ENCODE measurements at places on chromosomes 7 and 10.
A peak's percentile ranks its signal among the peaks of the same experiment; 100 is the strongest.

DNA sequence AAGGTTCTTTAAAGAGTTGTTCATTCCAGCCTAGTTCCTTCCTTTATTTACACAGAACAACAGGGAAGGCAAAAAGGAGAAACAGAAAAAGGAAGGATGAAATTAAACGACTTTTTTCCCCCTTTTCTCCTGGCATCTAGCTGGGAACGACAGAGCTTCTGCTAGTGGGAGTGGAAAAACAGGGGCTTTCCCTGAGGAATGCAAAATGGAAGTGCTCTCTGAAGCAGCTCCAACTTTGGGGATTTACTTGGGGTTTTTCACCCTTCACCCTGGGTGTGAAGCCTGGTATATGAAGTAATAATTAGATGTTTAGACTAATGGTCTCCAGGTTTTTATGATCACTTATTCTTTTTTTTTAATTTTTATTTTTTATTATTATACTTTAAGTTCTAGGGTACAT is 4.2 kb downstream of the PMPCB start:
- no peak for DNase-seq

DNA sequence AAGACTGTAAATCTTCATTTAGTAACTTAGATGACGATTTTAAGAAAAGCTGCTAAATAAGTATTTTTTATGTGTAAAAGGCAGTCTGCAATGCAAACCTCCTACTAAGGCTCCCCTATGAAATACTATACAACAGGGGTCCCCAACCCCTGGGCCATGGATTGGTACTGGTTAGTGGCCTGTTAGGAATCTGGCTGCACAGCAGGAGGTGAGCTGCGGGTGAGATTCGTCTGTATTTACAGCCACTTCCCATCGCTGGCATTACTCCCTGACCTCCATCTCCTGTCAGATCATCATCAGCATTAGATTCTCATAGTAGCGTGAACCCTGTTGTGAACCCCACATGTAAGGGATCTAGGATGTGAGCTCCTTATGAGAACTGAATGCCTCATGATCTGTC is 580.4 kb downstream of the MAGI2 start:
- no peak for DNase-seq

DNA sequence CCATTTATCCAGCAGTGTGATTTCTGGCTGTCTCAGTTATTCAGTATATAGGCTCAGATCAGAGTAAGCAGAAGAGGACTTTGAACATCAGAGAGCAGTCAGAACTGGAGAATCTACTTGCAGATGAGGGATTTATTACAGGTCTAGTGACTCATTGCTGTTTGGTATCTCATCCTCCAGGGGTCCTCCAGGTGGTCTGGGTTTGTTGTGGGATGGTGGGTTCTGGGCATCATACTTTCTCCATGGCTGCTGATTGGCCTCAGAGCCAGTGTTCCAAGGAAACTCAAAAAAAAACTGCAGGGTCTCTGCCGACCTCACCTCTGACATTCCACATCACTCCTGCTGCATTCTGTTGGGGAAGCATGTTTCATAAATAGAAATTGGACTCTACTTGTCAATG is 214.8 kb downstream of the CNTNAP2 start:
- no peak for DNase-seq

GRCh38 chr10:31593124-31593523 is 274.1 kb downstream of the ZEB1 start:
- no peak for DNase-seq

GRCh38 chr7:10731253-10731773 is 242.4 kb upstream of the PHF14 start:
- DNase-seq: no peak

GRCh38 chr7:93245525-93246432 is 13.6 kb downstream of the VPS50 start:
- peak; percentile 28 for DNase-seq

DNA sequence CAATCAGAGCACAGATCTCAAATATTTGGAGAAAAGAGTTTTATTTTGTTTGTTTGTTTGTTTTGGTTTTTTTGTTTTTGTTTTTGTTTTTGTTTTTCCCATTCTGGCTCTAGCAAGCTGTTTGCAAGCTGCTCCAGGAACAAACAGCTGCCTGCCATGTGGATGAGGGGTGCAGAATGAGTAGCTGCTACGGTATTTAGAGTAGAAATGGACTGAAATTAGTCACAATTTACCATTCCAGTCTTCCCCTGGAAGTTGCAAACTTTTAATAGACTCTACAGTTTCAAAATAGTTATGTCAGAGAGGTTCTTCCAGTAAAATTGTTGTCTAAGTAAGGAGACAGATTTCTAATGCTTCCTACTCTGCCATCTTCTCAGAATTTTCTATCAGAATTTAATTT is 27.1 kb upstream of the TAS2R16 start:
- DNase-seq: no peak

DNA sequence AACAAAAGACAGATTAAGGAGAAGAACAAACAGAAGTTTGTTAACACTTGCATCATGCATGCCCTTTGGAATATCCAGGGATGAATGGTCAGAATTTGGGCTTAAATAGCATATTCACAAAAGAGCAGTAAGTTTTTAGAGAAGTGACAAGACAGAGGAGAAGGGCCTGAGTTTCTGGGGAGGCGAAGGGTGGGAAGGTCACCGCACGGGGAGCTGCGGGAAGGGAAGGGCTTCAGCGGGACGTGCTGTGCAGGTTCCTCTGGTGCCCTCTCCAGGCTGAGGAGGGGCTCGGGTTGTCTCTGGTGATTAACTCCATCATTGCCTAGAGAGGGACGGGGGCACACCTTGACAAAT is 10.4 kb upstream of the ZNF22 start:
- no peak for DNase-seq

- DNase-seq: no peak
These were observed 3.7 kb downstream of the COL17A1 start for GRCh38 chr10:104081998-104082397.

DNA sequence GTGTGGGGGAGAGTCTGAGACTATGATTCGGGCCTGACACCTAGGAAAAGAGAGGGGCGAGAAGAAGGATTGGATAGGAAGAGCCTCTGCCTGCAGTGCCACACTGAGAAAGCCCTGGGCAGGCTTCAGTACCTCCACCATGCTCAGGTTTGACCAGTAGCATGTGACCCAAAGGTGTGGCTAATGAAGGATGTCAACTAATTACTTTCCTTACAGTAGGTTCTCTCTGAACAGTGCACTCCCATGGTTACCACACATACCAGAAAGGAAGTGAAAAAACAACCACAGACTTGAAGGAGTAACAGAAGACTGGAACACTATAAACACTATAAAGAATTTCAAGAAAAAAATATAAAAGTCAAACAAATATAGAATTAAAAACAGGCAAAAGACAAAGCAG is 46.2 kb downstream of the SEM1 start:
- DNase-seq: no peak

GRCh38 chr7:73602721-73603651 is 21.3 kb downstream of the MLXIPL start:
- no peak for DNase-seq

DNA sequence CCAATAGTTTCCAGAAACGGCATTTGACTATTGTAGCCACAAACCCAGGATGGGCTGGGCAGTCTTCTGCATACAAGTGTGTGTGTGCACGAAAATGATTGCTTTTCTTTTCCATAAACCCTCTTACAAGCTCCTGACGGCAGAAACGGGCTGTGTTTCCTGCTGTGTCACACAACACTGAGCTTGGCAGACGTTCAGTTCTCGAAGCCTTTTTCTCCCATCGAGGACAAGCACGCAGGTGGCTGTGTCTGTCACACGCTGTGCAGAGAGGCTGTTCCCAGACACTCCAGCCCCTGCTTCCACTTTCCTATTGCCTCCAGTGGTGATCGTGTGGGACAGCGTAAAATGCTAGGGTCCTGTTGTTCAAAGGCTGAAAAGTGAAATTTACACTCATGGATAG is 32.1 kb downstream of the RBAK start:
- DNase-seq: no peak

GRCh38 chr7:100122067-100122466 is 2.6 kb downstream of the CNPY4 start:
- no peak for DNase-seq

DNA sequence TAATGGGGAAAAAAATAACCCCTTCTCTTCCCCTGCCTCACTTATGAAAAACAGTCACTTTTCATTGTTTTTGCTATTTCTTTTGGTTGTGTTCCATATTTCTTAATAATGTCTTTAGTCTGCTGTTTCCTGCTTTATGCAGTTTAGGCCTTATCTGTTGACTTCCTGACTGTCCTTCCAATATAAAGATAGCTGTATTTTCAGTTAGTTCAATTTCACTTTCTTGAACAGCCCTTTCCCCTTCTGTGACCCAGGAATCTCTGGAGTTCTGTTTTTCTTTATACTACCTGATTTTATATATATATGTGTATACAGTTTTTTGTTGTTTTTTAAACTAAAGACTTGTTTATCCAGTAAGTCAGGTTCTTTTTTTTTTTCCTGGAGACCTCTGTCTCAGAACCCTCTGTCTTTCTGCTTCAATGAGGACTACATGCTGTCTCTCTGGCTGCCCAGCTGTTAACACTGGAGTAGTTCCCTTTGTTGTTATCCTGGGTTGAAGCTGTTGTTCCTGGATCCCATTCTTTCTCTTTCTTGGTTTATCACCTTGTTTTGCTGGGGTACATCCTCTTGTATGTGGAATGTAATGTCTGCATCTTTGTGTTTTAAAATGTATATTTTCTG is 87.2 kb downstream of the GSDME start:
- DNase-seq: no peak

DNA sequence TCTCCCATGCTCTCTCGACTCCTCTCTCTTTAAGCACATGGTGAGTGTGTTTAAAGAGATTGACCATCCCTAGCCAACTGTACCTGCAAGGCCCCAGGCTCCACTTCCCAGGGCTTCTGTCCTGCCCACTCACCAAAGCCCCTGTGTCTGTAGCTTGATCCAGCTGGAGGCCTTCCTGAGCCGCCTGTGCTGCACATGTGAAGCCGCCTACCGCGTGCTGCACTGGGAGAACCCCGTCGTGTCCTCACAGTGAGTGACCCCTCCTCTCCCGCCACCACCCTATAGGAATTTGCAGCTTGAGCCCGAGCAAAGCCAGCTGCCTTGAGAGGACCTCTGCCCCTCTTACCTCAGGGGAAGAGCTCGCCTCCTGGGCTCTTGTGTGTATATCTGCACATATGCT is 11.2 kb downstream of the ZFYVE27 start:
- DNase-seq: no peak

GRCh38 chr10:68647672-68648341 is 73.2 kb upstream of the CCAR1 start:
- DNase-seq: no peak

GRCh38 chr10:59873896-59874295 is 32.5 kb downstream of the CCDC6 start:
- no peak for DNase-seq

DNA sequence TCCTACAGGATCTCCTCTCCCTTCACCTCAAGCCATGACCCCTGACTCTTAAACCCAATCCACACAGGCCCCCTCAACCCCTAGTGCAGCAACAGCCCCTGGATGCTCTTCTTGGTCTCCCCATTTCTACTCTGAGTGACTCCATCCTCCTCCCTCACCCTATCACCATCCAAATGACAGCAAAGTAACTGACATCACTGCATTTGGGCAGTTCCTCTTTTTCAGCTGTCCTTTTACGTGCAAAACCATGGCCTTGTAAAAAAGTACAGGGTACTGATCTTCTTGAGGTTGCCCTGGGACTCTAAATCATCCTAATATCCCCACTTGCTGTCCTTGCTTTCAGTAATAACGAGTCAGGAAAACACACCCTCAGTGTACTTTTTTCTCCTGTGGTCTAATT is 454.9 kb downstream of the ADRA2A start:
- no peak for DNase-seq

DNA sequence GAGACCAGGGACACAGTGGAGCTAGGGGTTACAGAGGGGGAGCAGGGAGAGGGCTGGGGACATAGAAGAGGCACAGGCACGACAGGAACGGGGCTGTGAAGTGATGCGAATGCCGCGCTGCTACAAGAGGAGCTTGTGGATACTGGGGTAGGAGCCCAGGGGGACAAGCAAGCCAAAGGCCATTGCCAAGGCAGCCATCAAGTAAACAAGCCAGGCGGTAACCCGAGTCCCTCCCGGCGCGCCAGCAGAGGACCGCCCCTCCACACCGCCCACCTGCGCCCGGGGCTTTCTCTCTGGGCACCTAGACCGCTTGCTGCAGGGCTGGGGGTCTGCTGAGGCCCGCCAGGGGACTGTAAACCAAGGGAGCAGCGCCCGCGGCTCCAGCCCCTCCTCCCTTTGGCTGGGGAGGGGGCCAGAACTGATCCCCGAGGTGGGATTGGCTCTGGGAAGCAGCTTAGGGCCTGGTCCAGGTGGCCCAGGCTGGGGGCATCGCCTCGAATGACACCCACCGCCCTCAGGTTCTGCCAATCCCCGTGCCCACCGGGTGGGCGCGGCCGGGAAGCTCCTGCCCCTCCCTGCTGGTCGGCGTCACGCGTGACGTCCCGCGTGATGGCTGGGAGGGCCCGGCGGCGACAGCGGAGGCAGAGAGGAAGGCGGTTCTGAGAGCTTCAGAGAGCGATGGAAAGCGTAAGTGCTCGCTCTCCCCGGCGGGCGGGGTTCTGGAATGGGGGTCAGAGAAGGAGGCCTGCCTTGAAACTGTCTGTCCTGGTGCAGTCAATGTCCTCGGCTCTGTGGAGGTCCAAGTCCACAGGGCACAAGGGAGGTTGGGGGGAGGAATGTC is 982 bp downstream of the SFXN3 start:
- peak; percentile 86 for DNase-seq

GRCh38 chr7:44748948-44749731 is 493 bp downstream of the ZMIZ2 start:
- DNase-seq: no peak

- DNase-seq: no peak
These were observed 9.2 kb downstream of the LHPP start for GRCh38 chr10:124470544-124471434.

DNA sequence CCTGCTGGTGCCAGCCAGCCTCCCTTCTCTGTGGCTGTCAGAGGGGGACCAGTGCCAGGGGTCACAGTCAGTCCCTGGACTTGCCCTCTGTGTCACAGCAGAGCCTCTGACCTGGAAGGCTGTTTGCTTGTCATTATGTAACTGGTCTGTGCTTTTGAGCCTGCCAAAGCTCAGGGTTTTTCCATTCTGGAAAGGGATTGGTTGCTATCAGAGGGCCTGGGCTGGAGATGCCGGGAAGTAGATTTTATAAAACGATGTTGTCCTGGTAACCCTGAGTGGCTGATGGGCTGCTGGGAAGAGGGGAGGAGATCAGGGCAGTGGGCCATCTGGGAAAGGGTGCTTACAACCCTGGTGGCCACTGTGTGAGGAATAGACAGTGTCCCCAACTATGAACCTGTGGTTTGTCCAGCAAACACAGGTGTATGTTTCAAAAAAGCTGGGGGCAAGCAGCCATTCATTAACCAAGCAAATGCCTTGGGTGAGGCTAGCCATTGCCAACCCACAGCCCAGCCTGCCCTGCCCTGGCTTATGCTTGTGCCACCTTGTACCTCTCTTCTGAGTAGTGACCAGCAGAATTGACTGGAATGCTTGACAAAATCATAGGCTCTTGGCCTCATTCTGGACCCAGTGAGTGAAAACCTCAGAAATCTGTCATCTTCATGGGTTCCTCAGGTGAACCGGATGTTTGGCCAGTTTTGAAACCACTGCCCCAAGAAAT is 21.6 kb downstream of the SFTPD start:
- DNase-seq: no peak

DNA sequence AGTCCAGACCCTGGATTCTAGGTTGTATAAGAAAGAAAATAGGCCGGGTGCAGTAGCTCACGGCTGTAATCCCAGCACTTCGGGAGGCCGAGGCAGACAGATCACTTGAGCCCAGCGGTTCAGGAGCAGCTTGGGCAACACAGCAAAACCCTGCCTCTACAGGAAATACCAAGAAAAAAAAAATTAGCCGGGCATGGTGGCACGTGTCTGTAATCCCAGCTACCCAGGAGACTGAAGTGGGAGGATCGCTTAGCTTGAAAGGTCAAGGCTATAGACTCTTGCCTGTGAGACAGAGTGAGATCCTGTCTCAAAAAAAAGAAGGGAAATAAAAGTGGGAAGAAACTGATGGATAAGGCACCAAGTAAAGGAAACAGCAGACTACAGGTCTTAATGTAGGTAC is 287.9 kb upstream of the KLF14 start:
- DNase-seq: no peak
